ENCODE measurements at places on chromosomes 16 and 17. TPM values are rescaled to one million over a fixed set of nuclear protein-coding genes. Genes with fewer than 3 reads are reported as not detected.

CCL2 gene
- 83.5 TPM for polyA plus RNA-seq

HOXB9 gene
- polyA plus RNA-seq = 1.3 TPM

KRTAP4-9 gene
- not detected for polyA plus RNA-seq

RAMP2 gene
- polyA plus RNA-seq = 70.4 TPM

AOC3 gene
- 16.1 TPM for polyA plus RNA-seq

RDM1 gene
- 0.59 TPM for polyA plus RNA-seq

LRRC37A gene
- 2.8 TPM for polyA plus RNA-seq

RHBDL3 gene
- 1.3 TPM for polyA plus RNA-seq

RHBDL1 gene
- 1.4 TPM for polyA plus RNA-seq

DNA sequence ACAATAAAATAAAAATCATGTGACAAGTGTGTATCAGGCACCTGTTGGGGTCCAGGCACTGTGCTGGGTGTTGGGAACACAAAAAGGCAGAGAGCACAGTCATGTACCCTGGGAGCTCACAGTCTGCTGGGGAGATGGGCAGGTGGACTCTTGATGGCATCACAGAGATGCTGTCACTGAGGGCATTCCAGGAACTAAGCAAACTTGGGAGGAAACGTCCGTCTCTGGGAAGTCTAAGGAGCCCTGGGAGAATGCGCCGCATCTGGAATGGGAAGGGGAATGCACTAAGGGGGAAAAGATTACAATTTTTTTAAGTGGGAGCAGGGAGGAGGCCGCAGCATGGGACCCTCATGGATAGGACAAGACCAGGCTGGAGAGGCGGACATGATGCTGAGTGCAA is 80.9 kb upstream of the ZNF423 start:
- DNase-seq = no peak

DNA sequence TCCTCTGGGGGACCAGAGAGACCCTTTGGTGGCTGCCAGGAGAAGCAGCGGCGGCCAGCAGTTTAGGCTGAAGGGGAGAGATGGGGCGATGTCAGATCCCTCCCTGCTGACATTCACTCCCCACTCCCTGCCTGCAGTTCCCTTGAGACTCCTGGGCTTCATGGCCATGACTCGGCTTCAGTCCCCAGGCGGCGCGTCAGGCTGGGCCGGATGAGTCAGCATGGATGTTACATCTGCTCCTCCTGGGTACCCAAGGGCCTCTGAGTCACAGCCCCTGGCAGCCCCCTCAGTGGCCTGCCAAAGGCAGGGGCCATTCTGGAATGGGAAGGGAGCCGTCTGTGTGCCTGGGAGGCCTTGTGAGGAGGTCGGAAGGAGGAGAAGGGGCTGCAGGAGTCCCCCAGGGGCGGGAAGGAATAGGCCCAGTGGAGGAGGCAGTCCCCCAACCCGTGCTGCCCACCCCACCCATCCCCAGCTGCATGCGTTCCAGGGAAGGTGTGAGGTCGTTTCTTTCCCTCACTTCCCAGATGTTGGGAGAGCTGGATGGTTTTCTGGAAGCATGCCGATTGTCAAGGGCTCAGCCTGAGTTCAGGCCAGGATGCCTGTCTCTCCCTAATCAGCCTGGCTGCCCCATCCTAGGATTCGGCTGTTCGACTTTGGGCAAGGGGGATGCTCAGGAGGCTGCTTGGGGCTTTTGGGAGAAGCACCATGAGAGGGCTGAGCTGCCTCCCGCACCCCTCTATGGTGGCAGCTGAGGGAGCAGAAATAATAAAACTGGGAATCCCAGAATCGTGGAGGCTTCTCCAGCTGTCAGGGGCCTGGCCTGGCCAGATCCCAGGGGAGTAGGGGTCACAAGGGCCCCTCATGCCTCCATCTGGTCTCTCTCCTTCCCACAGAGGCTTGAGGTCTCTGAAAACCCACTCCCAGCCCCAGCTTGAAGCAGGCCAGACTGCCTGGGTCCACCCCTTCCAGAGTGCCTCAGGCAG is 9.7 kb downstream of the RHBDL3 start:
- no peak for DNase-seq

- no peak for DNase-seq
Measured at GRCh38 chr16:69093974-69094373, 11.5 kb upstream of the HAS3 start.

DNA sequence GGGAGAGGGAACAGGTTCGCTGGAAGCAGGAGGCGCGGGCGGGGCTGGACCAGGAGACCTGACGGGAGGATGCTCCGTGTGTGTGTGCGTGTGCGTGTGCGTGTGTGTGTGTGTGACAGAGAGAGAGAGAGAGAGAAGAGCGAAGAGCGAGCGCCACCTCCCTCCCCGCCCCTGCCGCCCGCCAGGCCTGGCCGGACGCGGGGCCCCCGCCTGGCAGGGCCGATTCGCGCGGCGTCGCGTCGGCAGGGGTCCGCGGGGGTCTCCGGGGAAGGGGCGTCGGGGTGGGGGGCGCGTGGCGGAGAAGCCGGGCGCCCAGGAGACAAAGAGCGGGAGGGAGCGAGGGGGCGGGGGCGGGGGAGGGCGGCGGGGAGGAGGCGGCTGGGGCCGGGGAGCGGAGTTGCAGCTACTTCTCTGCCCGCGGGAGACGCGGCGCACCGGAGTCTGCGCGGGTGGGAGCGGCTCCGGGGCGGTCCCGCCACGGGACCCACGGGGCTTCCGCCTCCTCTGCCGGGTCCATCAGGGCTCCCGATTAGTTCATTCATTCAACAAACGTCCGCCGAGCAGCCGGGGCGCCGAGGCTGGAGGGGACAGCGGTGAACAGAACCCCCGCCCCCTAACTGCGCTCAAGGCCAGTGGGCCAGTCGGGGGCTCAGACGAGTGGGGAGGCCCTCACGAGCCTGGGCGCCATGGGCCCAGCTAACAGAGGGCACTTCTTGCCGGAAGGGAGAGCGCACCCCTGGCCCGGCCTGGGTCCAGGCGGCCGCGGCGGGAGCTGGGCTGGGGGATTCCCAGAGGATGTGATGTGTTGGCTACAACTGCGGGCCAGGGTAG is at the start of gene SAMD14:
Gene SAMD14, minus strand, starts transcription at position 433 of the 831 bp plus-strand sequence. CDS start 5,201 bp downstream, outside the sequence.
- DNase-seq = no peak

DNA sequence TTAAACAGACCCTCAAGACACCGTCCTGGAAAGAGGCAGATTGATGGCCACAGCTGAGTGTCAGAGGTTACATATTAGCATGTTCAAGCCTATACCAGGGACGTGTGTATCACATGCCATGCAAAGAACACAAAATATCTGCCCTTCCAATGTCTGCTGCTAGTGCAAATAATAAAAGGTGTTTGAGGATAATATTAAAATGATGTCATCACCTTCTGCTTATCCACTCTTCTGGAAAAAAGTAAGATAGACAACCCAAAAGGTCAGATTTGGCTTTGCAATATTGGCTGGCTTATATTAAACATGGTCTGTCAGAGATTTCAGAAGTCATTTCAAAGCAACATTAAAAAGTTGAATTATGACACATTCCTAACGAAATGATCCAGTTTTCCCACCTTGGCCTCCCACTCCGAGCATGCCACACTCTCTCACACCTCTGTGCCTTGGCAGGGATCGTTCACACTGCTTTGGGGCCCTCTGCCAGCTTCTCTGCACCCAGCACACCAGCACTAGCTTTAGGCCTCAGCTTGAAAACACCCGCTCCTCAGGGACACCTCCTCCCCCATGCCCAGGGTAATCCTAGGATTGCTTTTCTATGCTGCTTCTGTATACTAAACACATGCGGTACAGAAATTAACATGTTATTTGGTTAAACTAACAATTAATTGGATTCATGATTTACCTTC is 248.2 kb downstream of the NTN1 start:
- no peak for DNase-seq

DNA sequence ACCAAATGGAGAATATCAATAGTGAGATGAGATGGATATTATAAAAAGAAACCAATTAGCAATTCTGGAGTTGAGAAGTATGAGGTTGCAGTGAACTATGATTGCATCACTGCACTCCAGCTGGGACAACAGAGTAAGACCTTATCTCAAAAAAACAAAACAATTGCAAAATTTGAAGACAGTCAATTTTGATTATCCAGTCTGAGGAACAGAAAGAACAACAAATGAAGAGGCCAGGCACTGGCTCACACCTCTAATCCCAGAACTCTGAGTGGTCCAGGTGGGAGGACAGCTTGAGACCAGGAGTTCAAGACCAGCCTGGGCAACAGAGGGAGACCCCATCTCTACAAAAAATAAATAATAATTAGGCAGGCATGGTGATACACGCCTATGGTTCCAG is 35.0 kb downstream of the USP32 start:
- no peak for DNase-seq

DNA sequence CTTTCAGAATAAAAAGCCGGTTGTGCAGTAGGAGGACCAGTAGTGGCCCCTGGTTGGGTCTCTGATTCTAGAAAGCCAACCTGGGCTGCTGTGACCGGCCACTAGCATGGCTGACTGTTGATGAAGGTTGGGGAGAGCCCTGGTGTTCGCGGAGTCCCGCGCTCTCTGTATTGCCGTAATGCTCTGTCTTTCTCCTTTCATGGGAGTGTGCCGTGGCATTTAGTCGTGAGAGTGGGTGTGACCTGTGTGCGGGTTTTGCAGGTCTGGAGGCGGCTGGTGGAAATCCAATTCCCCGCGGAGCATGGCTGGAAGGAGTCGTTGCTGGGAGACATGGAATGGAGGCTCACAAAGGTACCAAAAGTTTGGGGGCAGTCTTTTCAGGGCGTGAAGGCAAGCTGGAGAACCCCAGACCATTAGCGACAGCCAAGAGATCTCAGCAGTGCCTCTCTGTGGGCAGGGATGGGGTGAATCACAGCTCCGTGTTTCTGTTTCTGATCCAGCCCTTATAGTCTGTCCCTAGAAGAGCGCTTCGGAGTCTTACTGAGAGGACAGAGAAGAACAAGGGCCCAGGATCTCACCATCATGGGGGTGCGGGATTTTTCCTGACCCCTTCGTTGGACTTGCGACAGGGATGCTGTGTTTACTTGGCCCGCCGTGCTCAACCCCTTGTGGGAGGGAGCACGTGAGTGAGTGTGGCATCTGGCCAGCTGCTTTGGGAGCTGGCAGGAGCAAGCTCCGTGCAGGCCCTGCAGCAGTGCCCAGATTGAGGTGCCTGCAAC is 56.5 kb downstream of the RNF213 start:
- no peak for DNase-seq

DNA sequence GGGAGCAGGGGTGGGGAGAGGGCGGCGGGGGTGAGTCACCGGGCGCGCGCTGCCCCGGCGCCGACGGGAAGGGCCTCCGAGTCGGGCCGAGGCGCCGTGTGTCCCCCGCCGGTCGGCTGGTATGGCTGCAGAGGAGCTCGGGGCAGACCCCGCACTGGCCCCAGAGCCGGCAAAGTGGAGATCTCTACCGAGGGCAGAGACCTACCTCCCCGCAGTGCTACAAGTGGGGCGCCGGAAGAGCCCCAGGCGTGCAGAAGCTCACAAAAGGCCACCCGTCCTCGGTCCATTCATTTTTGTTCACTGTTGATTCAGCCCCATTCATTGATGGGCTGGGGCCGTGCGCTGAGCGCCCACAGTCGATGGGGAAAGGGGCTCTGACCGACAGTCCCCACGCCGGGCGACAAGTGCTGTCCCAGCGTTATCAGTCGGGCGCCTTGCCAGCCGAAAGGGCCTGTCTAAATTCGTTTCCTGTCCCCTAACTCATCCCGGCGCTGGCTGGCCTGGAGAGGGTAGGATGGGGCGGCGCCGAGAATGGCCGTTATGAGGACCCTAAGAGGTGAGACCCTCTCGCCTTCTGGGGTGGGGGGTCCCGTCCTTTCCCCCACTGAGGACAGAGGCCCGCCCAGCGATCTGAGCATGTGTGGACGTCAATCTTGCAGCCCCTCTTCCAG is 709 bp upstream of the ENO3 start:
- peak; percentile 79 for DNase-seq

- DNase-seq = no peak
Measured at GRCh38 chr16:14464796-14465195, 165.3 kb downstream of the PARN start.

DNA sequence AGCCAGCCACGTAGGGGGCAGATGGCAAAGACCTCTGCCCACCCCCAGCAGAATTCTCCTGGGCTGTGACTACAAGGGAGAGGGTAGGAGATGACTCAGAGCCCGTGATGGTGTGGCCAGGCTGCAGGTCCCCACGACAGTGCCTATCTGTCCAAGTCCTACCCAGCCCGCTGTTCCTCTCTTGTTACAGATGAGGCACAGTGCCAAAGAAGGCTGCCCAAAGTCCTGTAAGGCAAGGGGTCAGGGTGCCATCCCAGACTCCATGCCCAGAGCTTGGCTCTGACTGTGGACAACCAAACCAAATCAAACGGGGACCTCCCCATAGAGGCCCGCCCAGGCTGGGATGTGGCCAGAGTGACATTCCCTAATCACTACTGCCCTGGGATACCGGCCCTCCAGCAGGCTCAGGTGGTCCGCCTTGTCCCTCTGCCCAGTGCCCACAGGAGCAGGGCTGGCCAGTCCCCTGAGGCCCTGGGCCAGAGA is 12.6 kb upstream of the BCAR1 start:
- no peak for DNase-seq

DNA sequence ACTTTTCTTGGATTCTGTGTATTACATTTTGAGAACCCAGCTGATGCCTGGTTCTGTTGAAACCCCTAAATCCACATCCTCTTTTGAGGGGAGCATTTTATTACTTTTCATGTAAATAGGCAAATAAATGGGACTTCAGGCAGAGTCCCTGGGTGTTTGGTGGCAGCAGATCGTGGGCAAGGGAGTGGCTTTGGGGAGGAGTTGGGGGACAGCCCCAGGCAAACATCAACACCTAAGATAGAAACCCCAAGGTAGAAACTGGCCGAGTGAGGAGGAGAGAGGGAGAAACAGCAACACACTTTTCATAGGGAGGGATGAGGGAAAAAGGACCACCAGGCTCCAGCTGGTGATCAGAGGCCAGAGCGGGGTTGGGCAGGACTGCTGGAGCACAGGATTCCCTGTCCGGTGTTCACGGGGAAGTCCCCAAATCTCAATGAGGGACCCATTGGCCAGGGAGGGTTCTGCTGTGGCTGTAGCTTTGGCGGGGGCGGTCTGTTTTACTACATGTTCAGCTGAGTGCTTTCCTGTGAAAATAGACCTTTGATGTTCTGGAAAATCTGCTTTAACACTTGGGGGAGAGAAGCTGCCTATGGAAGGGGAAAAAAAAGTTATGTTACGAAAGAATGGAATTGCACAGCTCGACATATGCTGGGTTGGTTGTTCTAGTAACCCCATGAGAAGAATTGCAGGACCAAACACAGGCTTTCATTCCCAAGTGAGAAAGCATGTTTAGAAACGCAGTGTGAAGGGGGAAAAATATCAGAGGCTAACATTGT is 46.6 kb downstream of the MSI2 start:
- no peak for DNase-seq

DNA sequence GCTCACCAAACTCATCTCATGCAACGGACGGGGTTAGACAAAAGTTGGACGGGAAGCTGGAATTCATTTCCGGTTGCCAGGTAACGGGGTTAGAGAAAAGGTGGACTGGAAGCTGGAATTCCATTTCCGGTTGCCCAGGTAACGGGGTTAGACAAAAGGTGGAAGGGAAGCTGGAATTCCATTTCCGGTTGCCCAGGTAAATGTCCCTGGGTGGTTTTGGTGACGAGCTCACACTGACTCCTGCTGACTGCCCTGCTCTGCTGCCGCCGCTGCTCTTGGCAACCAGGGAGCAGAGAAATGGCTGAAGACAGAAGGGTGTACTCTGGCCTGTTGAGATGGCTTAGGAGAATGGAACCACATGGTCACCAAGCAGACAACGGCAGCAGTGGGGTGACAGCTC is 170.3 kb upstream of the RPH3AL start:
- DNase-seq = no peak

- DNase-seq = no peak
Measured at GRCh38 chr17:31479062-31479408, 87.6 kb downstream of the RAB11FIP4 start.

All from muscle of back (tissue), 13 donors.